Nasal cavity respiratory epithelium epithelial cell of viscerocranial mucosa (primary cell): ENCODE measurements at places on chromosomes 7 and 10. TPM values are rescaled to one million over a fixed set of nuclear protein-coding genes. Genes with fewer than 3 reads are reported as not detected.

The SAMD9 gene
- total RNA-seq, result 7.2 and 19.6 TPM in 2 replicates

The NPC1L1 gene
- total RNA-seq, result under 0.01 and 0.14 TPM in 2 replicates

The SRRM3 gene
- total RNA-seq, result 0.34 and 2.1 TPM in 2 replicates

The GNAT3 gene
- total RNA-seq, result not detected in 2 replicates

The KIF11 gene
- 1.4 and 1.7 TPM in 2 replicates for total RNA-seq
